SIG-M5 (cell line): ENCODE measurements at places on chromosomes 6 and 20.

- no peak for DNase-seq
Observed at GRCh38 chr6:6680526-6680925, 92.0 kb downstream of the LY86 start.

DNA sequence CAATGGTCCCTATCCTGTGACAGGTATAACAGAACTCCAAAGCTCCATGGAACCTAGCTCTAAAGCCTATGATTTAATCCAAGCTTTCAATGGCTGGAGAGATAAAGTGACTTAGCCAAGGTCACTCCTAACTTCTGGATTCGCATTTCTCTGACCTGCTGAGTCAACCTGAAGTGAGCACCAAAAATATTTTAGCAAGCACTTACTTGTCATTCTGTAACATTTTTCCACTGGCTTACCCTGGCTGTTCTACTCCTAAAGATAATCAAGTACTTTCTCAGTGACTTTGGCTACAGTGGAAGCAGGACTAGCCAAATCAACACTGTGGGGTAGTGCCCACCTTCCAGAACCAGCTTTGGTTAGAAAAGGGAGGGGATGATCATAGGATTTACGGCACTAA is 188.3 kb downstream of the OGFRL1 start:
- no peak for DNase-seq

DNA sequence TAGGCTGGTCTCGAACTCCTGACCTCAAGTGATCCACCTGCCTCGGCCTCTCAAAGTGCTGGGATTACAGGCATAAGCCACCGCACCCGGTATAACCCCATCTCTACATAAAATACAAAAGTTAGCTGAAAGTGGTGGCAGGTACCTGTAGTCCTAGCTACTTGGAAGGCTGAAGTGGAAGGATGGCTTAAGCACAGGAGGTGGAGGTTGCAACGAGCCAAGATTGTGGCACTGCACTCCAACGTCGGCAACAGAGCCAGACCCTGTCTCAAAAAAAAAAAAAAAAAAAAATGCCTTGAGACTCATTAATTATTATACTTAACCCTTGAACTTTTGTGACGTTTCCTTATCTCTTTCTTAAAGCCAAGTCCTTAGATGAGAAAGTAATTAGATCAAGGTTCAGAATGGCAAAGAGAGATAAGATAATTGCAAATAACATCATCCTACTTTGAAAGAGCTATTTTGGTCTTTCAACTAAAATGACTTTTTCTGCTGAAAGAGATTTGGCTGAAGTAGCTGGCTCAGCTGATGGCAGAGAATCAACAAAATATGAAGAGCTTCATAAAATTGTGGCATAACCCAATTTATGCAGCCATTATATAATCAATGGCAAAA is 4.7 kb upstream of the SHLD1 start:
- no peak for DNase-seq

- DNase-seq: no peak
Observed at GRCh38 chr6:32492351-32492750, 37.7 kb downstream of the HLA-DRB5 start.

DNA sequence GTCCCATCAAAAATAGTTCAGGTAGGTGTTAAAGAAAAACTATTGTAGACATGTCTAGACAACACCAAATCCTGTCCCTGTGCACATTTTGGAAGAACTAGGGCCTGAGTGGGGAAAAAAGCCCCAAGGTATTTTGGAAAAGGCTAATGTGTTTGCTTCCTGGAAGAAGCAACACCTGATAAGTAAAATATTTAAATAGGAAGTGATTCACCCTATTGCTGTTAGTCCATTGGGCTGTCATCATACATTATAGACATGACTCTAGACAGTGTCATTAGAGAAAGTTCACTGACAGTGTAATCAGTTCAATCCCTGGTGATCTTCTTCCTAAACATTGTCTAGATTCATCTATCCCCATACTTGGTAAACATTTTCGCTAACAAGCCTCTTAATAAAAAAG is 465.3 kb downstream of the CBLN4 start:
- no peak for DNase-seq

- DNase-seq: no peak
Observed at GRCh38 chr6:161215876-161216615, 57.8 kb downstream of the AGPAT4 start.
